ENCODE measurements at places on chromosomes 3 and 15.

- DNase-seq = no peak
These were observed 28.2 kb downstream of the CLEC3B start for GRCh38 chr3:45054196-45054857.

- DNase-seq = no peak
These were observed 43.1 kb upstream of the TOPAZ1 start for GRCh38 chr3:44198284-44199269.

GRCh38 chr3:108125153-108125543, 34.3 kb upstream of the CD47 start:
- no peak for DNase-seq

DNA sequence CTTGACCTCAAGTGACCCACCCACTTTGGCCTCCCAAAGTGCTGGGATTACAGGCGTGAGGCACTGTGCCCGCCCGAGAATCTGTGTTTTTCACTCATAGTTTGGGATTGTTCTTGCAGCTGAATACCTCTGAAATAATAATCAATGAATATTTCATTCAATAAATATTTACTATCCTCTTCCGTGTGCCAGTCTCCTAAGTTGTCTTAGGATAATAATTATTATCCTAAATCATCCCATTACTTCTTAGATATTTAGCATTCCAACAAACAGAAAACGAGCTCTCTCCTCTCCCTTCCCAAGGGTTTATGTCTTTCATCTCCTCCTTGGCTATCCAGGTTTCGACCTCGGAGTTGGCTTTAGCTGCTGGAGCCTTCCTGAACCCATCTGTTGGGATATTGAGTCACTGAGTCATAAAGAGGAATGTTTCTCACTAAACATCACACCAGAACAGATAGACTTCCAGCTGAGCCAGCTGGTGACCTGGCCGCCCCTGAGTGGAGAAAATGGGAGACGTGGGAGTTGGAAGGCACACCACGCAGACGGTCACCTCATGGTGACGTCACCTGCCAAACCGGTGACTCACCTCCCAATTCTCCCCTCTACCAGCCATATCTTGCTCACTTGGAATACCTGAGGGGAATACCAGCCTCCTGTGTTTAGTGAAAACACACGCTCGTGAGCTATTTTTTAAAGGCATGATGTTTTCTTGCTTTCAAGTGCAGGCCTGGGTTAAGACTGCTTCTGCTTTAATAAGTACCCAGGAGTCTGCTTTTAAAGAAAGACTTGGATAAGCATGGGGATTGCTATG, 43.9 kb downstream of the BHLHE40 start:
- DNase-seq = no peak

DNA sequence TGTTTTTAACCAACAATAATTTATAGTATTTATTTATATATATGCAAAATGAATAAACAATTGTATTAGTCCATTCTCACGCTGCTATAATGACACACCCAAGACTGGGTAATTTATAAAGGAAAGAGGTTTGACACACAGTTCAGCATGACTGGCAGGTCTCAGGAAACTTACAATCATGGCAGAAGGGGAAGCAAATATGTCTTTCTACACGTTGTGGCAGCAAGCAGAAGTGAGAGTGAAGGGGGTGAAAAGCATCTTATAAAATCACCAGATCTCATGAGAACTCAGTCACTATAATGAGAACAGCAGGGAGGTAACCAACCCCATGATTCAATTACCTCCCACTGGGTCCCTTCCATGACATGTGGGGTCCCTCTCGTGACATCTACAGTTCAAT, 162.8 kb upstream of the SLITRK3 start:
- no peak for DNase-seq

DNA sequence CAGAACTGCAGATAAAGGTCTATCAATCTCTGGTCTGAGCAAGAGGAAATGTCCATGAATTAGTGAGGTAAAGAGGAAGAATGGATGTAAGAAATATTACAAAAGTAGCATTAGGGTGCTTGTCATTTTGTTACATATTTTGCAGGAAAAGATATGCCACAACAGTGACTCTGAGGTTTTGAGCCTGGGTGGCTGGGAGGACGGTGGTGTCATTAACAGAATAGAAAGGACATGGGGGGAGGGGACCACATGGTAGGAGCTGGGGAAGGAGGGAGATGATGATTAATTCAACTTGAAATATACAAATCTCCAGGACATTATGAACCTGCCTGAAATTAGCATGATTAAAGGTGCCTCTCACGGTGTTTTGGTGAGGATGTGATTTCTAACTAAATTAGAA, 245.5 kb upstream of the MDFIC2 start:
- no peak for DNase-seq

All from NCI-H524 treated with DMSO at 0.1 percent for 48 hours (cell line).